CD14-positive monocyte (primary cell): ENCODE measurements at places on chromosomes 4 and X. TPM values are rescaled to one million over a fixed set of nuclear protein-coding genes. Genes with fewer than 3 reads are reported as not detected.

- DNase-seq: no peak
- H3K36me3 ChIP-seq: no peaks in the 10 kb centered on the region
- H3K4me1 ChIP-seq: no peaks in the 10 kb centered on the region
- no peak overlapping the region for H3K4me3 ChIP-seq
Measured at GRCh38 chr4:23476515-23477090, 413.2 kb downstream of the PPARGC1A start.

The TMEM150C gene
- polyA plus RNA-seq: not detected in 2 replicates

The PHOX2B gene
- not detected for polyA plus RNA-seq

DNA sequence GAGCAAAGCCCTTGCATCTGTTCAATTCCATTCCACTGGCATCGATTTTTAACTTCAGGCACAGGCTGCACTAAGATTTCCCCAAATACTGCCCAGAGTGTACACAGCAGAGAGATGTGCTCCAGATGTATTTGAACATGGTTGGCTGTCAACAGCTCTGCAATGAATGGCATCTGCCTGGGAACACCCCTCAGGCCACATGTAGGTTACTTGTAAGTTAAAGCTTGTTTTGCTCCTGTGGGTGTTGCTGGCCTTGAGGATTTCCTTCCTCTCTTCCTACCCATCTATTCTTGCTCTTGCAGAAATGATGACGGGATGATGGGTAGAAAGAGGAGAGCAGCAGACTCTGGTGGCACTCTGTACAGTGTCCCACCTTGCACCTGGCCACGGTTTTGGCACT lies 69.3 kb upstream of the HELT start:
- H3K4me1 ChIP-seq: no peaks in the 10 kb centered on the region
- no peak overlapping the region for H3K4me3 ChIP-seq
- no peaks in the 10 kb centered on the region for H3K27me3 ChIP-seq
- H3K27ac ChIP-seq: no peak overlapping the region
- H3K36me3 ChIP-seq: no peaks in the 10 kb centered on the region
- no peak for DNase-seq

GRCh38 chrX:52363247-52363883 lies 5.5 kb upstream of the XAGE2 start:
- H3K4me1 ChIP-seq: no peaks in the 10 kb centered on the region
- no peak for DNase-seq
- no peaks in the 10 kb centered on the region for H3K27me3 ChIP-seq
- no peak overlapping the region for H3K4me3 ChIP-seq

The DAPP1 gene
- polyA plus RNA-seq: 87.2 TPM

The FDCSP gene
- not detected for polyA plus RNA-seq

GRCh38 chr4:54527532-54527931 lies 130.2 kb upstream of the KIT start:
- no peaks in the 10 kb centered on the region for H3K27me3 ChIP-seq
- no peaks in the 10 kb centered on the region for H3K36me3 ChIP-seq
- no peak overlapping the region for H3K27ac ChIP-seq
- no peak overlapping the region for H3K4me3 ChIP-seq
- no peak for DNase-seq
- H3K4me1 ChIP-seq: no peaks in the 10 kb centered on the region

- H3K4me1 ChIP-seq: no peaks in the 10 kb centered on the region
- DNase-seq: no peak
- no peaks in the 10 kb centered on the region for H3K27me3 ChIP-seq
- no peak overlapping the region for H3K27ac ChIP-seq
- no peaks in the 10 kb centered on the region for H3K36me3 ChIP-seq
- no peak overlapping the region for H3K4me3 ChIP-seq
Measured at GRCh38 chrX:136086521-136086920, 60.8 kb upstream of the FHL1 start.

The PPEF2 gene
- polyA plus RNA-seq: not detected

DNA sequence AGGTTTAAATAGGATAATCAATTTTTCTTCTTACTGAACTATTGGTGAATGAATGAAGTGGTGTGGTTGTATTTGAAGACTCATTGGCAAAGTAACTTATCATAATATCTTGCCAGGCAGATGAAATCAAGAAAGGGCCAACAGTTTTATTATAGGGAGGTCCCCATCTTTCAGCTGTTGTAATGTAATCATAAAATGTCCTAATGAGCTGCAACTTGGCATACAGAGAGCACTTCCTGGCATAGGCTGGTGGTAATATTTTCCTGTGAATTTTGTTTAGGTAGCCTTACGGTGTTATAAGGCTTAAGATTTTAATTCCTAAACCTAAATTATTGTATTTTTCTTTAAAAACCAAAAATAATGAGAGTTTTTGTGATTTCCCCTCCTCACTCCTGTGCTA lies 17.5 kb downstream of the FHIP1A start:
- DNase-seq: no peak
- H3K27me3 ChIP-seq: peaks cover 2% of the 10 kb centered on the region
- H3K4me1 ChIP-seq: no peaks in the 10 kb centered on the region
- no peak overlapping the region for H3K4me3 ChIP-seq
- no peak overlapping the region for H3K27ac ChIP-seq

The TIGD4 gene
- 0.05 TPM in 1 of 2 replicates, not detected in the other for polyA plus RNA-seq

GRCh38 chr4:94451051-94451694 lies 569 bp upstream of the PDLIM5 start:
- H3K27ac ChIP-seq: no peak overlapping the region
- no peak for DNase-seq
- peaks cover 21% of the 10 kb centered on the region for H3K4me1 ChIP-seq
- peaks cover 3% of the 10 kb centered on the region for H3K27me3 ChIP-seq
- peaks cover 9% of the 10 kb centered on the region for H3K36me3 ChIP-seq

DNA sequence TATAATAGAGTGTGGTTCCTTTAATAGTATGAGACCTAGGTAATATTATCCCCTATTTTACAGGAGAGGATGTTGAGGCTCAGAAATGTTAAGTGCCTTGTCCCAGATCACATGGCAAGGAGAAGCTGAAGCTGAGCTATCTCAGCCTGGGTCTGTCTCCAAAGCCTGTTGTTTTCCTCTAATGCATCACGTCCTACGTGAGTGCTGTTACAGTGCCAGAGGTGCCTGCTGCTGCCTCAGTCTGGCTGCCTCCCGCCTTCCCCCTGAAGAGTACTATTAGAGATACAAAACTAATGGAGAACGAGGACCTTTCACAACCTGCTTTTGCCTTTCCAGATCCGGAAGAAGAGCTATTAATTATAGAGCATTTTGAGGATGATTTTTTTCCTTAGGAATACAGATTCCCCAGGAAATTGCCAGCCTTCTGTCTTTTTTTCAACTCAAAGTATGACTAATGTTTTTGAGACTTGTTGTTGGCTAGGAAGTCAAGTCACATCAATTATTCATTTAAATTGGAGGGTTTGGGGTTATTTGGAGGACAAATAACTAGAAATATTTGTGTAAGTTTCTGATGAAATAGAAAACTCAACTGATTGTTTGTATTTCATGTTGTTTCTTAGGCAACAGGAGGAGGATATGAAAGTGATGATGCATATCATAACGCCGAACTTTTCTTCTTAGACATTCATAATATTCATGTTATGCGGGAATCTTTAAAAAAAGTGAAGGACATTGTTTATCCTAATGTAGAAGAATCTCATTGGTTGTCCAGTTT lies 43.9 kb upstream of the MTMR1 start:
- peak; percentile 56 for DNase-seq
- H3K27ac ChIP-seq: peak overlapping the region; percentile 42
- no peaks in the 10 kb centered on the region for H3K27me3 ChIP-seq

DNA sequence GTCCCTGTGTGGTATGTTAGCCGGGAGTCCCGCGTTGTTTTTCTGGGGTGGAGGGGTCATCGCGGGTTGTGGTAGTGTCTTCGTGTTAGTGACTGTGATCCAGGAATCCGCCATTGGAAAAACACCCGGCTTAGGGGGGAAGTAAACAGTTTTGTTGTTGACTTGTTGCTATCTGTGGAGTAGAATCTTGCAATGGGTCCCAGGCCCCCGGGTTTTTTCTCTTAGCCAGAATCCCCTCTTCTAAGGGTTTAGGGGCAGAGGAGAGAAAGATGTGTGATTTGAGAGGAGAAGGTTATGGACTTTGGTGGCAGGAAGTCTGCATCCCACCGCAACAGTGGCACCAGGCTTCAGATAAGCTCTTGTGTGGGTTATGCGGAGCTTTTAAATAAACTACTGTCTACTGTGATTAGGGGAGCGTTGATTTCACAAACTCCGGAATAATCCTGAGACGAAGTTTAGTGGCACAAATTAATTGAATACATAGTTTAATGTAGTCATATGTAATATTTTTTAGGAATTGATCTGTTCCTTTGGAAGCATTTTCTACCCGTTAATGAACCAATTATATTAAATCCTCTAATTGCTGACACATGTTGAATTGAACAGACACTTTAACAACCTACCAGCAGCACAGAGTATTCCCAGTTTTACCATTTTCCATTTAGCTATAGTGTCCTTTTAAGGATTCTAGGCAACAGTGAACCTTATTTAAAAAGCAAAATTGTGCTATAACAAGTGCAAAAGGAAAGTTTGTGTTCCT lies 1.4 kb downstream of the DDX3X start:
- DNase-seq: no peak
- peaks cover 83% of the 10 kb centered on the region for H3K4me1 ChIP-seq
- H3K27ac ChIP-seq: peak overlapping the region; percentile 100
- H3K36me3 ChIP-seq: peaks cover 18% of the 10 kb centered on the region
- peak overlapping the region; percentile 79 for H3K4me3 ChIP-seq

DNA sequence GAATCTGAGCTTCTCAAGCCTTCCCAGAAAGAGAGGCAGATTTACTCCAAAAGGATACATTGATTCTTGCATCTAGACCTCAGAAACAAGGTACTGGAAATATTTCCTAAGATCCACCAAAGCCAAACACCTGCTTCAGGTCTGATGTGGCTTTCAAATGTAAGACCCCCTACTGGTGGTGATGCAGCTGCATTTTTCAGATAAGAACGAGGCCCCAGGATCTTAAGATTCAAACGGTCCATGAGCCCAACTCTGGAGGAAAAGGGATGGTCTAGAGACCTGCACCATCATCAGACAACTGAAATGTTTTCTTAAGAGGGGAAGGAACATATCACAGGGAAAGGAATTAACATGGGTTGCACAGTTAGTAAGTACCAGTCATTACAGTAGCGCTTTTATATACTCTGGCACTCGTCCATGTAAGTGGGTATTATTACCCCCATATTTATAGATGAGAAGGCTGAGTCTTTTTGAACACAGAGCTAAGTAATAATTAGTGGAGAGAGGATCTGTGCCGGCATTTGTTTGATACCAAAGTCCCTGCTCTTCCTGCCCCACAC lies 73.7 kb downstream of the LEF1 start:
- H3K4me1 ChIP-seq: no peaks in the 10 kb centered on the region
- no peak for DNase-seq
- H3K27ac ChIP-seq: no peak overlapping the region
- no peak overlapping the region for H3K4me3 ChIP-seq

DNA sequence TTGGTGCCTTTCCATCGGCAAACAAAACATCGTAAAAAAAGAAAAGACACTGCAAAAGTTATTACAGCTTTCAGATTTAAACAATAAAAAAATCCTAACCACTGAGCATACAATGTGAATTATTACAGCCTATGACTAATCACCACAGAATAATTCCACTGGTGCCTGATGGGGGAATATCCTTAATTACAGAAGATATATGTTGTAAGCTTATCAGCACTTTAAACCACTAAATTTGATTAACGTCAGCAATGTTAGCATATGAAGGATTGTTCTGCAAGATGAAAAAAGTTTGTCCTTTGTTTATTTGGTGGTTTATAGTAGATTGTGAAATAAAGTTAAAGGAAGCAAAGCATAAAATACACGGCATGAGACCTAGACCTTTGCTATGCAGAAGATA lies 210.2 kb upstream of the ADAMTS3 start:
- H3K4me3 ChIP-seq: no peak overlapping the region
- H3K27ac ChIP-seq: no peak overlapping the region

DNA sequence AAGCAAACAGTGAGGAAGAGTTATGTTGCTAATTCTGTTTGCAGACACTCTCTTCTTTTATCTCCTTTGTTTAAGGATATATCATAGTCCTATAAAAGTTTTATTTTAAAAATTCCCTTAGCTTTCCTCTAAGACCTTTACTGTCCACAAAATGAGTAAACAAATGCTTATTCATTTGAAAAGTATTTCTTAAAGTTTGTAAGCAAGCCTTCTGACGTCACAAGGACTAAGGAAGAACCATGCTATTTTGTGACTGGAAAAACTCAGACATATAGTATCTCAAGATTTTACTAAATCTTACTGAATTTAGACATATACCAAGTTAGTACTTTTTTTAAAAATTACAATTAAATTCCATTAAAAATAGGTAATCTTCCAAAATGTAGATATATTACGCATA lies 5.2 kb upstream of the RBMXL3 start:
- no peak overlapping the region for H3K4me3 ChIP-seq
- no peak for DNase-seq
- H3K4me1 ChIP-seq: no peaks in the 10 kb centered on the region
- peaks cover 2% of the 10 kb centered on the region for H3K27me3 ChIP-seq
- H3K36me3 ChIP-seq: no peaks in the 10 kb centered on the region
- H3K27ac ChIP-seq: no peak overlapping the region

- no peak overlapping the region for H3K27ac ChIP-seq
- no peak overlapping the region for H3K4me3 ChIP-seq
- no peaks in the 10 kb centered on the region for H3K27me3 ChIP-seq
- H3K36me3 ChIP-seq: no peaks in the 10 kb centered on the region
- no peaks in the 10 kb centered on the region for H3K4me1 ChIP-seq
Measured at GRCh38 chrX:28625223-28625622, 38.0 kb downstream of the IL1RAPL1 start.

DNA sequence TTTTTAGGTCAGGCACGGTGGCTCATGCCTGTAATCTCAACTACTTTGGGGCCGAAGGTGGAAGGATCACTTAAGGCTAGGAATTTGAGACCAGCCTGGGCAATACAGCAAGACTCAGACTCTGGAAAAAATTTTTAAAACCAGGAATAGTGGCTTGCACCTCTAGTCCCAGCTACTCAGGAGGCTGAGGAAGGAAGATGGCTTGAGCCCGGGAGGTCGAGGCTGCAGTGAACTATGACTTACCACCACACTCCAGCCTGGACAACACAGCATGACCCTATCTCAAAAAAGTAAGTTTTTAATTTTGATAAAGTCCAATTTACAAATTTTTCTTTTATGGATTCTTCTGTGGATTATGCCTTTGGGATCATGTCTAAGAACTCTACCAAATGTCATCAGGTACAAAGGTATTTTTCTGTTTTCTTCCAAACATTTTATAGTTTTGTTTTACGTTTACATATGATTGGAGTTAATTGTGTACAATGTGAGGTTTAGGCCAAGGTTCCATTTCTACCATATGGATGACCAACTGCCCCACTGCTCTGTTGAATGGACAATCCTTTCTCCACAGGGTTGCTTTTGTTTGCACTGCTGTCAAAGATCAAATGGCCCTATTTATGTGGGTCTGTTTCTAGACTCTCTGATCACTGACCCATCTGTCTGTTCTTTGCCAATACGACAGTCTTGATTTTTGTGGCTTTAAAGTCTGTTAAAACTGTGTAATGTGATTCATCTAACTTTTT lies 48.2 kb downstream of the CPLX1 start:
- peaks cover 33% of the 10 kb centered on the region for H3K36me3 ChIP-seq
- no peak overlapping the region for H3K27ac ChIP-seq
- peaks cover 21% of the 10 kb centered on the region for H3K4me1 ChIP-seq
- H3K4me3 ChIP-seq: no peak overlapping the region
- no peak for DNase-seq
- H3K27me3 ChIP-seq: no peaks in the 10 kb centered on the region

The USP17L15 gene
- polyA plus RNA-seq: not detected
